ENCODE measurements at places on chromosomes 7 and 10.

GRCh38 chr7:149191851-149192250 is 3.5 kb upstream of the ZNF282 start:
- DNase-seq, result no peak

GRCh38 chr10:71726580-71727104 is 7.1 kb upstream of the C10orf105 start:
- DNase-seq, result peak; percentile 57

DNA sequence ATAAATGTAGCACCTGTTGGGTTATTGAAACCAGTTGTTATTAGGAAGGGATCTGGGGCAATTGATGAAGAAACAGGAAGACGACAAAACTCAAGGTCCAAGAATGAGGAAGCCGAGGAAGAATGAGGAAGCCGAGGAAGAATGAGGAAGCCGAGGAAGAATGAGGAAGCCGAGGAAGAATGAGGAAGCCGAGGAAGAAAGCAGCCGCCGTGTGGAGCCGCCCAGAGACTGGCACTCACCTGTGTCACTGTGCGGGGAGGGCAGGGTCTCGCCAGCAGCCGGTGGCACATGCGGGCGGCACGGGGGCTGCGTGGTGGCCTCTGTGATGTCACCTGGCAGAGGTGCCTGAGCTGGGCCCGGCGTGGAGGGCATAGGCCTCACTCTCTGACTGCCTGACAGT is 71.1 kb upstream of the CFAP46 start:
- no peak for DNase-seq

DNA sequence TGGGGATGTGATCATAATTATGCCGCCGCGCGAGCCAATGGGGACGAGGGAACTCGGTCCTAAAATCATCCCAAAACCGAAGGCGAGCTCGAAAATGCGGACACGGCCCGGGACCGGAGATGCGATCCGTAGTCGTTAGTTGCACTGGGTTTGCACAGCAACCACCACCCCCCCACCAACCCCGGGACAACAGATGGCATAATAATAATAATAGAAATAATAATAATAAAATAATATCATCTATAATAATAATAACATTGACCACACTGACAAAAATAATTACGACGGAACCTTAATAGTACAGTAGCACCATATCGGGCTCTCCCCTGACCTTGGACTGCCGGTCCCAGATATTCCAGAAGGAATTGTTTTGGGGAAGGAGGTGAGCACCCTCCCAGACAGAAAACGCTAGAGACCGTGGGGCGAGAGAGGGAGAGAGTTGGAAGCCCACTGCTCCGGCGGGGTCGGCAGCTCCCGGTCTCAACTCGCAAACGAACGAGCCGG is 1.1 kb upstream of the EMX2 start:
- DNase-seq, result no peak

GRCh38 chr7:54897891-54898290 is 120.9 kb upstream of the EGFR start:
- DNase-seq, result no peak

- no peak for DNase-seq
These were observed 16.1 kb downstream of the MYOF start for GRCh38 chr10:93465806-93466675.

DNA sequence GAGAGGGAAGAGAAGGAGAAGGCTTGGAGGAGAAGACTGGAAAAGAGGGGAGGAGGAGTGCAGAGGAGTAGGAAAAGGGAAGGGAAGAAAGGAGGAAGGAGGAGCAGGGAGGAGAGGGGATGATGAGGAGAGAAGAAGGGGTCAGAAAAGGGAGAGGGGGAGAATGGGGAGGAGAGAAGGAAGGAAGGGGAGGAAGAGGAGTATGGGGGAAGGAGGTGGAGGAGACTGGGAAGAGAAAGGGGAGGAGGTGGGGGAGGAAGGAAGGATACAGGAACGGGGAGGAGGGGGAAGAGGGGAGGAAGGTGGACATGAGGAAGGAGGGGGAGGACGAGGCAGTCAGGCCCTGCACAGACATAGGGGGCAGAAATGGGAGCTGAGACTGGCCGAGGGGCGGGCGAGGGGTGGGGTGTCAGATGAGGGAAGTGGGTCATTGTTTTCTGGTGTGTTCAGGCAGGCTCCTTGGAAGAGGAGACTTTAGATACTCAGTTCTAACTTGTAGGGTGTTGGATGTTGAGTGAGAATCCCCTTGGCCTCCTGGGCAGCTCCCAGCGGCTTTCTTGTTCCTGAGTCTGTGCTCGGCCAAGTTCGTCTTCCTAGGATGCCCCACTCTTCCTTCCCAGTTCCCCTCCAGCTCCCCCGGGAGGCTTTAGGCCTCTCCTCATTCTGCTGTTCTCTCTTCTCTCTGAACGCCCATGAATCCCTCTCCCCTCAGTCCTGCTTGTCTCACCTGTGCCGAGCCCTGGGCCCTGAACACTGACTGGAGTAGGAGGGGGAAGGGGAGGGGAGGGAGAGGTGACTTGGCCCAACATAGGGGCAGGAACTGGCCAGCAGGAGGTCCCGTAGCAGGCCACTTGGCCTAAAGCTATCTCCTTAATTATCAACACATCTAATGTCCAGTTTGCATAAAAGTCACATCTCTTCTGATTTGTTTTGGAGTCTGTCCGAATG is 12.8 kb upstream of the CRHR2 start:
- no peak for DNase-seq

DNA sequence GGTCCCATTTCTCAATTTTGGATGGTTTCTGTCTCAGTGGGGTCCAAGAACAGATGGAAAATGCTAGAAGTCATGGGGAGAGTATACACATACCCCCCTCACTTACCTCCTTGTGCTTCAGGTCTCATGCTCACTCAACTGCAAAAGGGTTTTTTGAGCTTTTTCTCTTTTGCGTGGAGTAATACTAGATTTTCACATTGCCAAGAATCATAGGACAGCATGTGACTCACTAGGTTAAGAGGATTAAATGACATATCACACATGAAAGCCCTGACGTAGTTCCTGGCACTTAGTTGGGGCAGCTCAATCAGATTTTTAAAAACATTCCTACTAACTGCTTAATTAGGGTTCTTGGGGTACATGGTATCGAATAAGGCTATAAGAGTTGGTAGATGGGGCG is 4.5 kb downstream of the PI4K2A start:
- DNase-seq, result no peak

GRCh38 chr7:26187380-26188205 is 13.0 kb downstream of the HNRNPA2B1 start:
- no peak for DNase-seq

DNA sequence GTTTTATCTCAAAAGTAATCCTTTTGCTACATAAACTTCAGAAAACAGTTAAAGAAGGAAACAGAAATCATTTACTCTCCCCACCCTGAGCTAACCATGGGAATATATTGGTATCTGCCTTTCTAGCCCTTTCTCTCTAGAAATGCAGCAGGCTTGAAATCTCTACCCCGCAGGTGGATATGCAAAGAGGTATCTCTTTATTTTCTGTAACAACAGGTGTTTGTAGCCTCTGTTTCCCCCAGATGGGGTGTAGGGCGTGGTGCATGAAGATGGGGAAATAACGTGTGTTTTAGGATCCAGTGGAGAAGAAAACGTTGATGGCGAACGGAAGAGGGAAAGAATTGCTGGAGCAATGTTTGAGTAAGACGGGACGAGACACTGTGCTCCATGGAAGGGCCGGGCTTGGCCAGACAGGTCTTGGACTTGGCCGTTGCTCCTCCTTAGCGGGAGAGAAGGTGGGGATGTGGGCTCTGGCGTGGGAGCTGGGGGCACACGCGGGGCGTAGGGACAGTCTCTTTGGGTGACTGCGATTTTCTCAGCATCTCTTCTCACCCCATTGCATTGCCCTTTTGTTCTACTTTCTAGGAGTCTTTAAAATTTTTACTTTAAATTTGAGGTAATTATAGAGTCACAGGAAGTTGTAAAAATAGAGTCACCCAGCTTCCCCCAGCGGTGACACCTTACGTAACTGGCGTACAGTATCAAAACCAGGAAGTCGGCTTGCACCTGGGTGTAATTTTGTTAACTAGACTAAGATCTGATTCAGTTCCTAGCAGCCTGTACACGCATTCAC is 82.9 kb downstream of the ELFN1 start:
- peak; percentile 10 for DNase-seq

DNA sequence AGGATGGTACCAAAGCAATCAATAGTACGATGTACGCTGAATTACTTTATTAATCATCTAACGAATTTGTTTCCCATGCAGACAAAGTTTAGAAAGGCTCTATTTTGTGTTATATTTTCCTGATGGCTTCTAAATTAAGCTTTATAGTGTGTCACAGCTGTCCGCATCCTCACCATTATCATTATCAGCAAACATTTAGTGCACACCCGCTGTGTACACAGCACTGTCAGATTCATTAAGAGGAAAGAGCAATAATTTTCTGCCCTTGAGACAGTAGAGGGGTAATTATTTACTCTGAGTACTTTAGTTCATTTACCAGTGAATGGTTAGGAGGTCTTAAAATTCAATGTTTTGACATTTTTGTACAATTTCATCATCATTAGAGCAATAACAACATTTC is 233.3 kb upstream of the PTPRZ1 start:
- DNase-seq, result no peak

GRCh38 chr7:81439591-81439990 is 330.3 kb downstream of the HGF start:
- DNase-seq, result no peak

DNA sequence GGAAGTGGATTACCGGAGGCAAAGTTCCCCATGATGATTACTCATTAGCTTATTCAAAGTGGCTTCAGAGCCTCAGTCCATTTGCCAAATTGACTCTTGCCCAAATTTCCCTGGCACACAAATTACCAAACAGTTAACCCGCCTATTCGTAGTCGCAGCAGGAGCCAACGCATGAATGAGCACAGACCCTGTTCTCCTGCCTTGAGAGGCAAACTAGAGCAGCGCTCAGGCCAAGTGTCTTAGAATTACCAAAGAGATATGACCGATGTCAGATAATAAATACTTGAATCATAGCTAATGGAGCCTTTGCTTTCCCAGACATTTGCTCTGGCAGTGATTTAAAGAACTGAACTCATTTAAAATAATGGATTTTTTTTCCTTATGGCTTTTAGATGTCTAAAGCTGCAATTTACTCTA is 64.9 kb downstream of the CTTNBP2 start:
- no peak for DNase-seq

DNA sequence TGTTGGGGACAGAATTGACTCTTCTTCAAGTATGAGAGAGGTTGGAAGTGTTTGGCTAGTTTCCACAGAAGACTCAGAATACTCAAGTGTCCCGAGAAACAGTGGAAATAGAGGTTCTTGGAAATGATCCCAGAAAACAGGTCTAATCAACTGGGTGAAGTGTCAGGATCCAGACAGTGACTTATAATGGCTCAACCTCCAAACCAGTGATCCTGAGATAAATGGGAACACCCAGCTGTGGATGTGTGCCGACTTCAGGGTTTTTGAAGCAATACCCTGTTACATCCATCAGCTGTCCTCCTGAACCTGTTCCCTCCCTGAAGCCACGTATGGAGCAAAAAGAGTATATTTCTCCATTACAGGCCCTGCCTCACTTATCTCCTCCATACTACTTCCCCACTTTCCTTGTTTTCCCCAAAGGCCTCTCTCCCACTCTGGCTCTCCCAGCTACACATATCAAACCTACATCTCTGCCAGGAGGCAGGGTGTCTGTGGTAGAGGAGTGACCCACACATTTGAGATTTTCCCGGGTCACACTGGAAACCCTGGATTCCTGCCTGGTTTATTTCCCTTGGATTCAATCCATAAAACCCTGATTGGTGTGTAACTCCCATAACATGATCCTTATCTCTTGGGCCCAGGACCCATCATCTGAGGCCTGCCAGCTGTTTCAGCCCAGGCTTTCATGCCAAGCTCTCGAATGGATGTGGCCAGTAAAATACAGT is 17.6 kb upstream of the ELOVL3 start:
- DNase-seq, result no peak

DNA sequence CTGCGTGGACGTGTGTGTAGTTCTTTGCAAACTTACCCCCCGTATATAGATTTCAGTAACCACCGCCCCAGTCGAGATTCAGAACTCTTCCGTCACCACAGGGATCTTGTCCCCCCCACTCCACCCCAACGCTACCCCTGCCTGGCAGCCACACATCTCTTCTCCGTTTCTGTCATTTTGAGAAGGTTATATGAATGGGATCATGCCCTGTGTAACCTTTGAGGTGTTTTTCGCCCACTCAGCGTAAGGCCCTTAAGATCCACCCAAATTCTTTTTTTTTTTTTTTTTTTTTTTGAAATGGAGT is 83.4 kb downstream of the ELFN1 start:
- DNase-seq, result no peak

DNA sequence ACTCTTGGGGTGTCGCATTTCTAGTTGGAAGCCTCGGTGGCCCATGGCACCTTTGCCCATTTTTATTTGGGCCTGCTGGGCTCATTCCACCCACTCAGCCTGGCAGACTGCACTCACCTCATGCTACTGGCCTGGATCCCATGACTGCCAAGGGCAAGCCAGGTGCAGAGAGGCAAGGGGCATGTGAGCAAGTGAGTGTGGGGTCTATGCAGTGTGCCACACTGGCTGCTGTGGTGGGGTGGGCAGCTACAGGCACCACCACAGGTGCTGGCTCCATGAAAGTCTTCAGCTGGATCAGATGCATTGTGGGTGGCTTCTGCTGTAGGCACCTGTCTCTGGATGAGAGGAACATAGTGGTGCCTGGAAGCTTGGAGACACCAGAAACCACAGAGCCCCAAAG is 220.8 kb downstream of the POLR1F start:
- no peak for DNase-seq

DNA sequence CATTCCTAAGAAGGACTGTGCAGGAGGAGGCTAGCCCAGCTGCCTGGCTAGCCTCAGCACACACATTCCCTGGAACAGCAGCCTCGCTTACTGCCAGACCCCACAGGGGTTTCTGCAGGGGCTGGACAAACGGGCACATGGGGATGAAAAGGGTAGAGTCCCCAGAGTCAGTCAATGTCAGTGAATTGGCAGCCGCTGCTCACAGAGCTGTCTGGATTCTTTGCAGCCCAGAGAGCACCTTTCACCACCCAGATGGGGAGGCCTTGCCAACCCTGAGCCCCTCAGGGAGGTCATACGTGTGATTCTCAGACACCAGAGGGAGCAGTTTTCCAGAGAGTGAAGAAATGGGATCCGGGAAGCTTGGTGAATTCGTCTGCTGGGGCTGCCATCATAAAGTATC is 143.3 kb downstream of the KCNMA1 start:
- DNase-seq, result no peak

DNA sequence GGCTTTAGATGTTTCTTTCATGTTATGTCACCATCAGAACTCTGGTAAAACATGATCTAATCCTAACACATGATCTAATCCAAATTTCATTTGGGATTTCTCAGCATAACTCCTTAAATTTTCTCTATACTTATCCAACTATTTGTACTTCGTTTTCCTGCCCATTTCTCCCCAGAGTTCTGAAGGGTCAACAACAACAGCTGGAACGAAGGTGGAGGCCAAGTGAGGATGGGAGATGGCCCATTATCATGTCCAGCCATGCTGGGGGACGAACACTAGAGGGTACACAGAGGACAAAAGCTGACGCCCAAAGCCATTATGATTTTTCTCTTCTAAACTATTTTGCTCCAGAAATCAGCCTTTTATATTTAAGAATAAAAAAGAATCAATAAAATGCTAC is 185.4 kb downstream of the DOCK4 start:
- DNase-seq, result no peak

- DNase-seq, result no peak
These were observed 49.4 kb downstream of the HK1 start for GRCh38 chr10:69327463-69328379.

- no peak for DNase-seq
These were observed 200.3 kb upstream of the PRSS1 start for GRCh38 chr7:142548978-142549377.

- DNase-seq, result no peak
These were observed 32.0 kb downstream of the NRAP start for GRCh38 chr10:113631684-113632367.
